ENCODE measurements at places on chromosomes 16 and 17.
A peak's percentile ranks its signal among the peaks of the same experiment; 100 is the strongest.

GRCh38 chr17:35676441-35676840, 55.0 kb upstream of the RASL10B start:
- DNase-seq, result no peak

- no peak for DNase-seq
Observed at GRCh38 chr16:88433632-88434352, 19.3 kb upstream of the ZFPM1 start.

GRCh38 chr17:37844158-37844976, 79.8 kb upstream of the TBC1D3K start:
- peak; percentile 21 for DNase-seq

DNA sequence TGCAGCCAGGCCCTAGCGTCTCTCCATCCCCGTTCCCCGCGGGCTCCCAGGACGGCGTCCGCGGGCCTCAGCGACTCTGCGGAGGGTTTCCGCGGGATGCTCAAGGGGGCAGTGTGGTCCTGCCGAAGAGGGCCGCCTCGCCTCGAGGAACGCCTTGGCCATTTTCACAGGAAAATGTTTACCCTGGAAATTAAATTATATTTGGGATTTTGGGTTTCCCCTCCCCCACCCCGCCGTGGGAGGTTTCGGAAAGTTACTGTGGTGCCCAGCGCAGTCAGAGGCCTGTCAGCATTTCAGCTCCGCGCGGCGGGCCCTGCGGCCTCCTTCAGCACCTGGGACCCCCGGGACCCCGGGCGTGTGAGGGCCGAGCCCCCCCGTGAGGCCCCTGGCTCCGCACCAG, 94.5 kb downstream of the PCTP start:
- DNase-seq, result no peak

DNA sequence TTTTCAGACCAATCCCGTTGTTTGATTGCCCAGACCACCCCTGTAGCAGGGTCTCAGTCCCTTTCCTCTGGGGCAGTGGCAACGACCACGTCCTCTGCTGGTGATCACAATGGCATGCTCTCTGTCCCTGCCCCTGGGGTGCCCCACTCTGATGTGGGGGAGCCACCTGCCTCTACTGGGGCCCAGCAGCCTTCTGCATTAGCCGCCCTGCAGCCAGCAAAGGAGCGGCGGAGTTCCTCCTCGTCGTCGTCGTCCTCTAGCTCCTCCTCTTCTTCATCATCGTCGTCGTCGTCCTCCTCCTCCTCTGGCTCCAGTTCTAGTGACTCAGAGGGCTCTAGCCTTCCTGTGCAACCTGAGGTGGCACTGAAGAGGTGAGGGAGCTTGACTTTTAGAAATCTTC, 9.2 kb downstream of the ELOB start:
- DNase-seq, result no peak

DNA sequence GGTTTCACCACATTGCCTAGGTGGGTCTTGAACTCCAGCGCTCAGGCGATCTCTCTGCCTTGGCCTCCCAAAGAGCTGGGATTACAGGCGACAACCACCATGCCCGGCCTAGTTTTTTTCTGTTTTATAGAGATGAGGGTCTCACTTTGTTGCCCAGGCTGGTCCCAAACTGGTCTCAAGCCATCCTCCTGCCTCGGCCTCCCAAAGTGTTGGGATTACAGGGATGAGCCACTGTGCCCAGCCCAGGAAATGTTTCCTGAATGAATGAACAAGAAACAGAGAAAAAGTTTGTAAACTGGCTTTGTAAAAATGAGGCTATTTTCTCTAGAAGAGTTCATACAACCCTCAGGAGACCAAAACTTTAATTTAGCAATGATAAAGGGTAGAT, 68.0 kb downstream of the WWP2 start:
- no peak for DNase-seq

DNA sequence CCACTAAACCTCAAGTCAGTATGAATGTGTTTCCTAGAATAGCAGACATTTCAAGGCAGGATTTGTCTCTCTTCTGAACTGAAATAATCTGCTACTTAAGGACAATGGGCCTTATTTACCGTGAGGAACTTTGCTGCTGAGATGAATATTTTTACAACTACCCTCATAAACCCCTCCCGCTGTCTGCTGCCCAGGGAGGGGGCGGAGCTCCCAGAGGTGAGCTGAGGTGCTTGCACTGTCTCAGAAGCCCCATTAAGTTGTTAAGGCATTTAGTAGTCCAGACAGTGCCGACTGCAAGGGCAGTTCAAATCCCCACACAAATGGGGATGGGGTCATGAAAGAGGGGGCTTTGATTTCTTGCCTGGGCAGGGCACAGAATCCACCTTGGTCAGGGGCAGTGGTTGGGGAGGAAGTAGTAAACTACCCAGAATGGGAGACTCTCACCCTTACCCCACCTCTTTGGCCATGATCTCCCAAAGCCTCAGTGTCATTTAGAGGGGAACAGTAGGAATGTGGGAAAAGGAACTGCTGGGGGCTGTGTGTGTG, 19.2 kb downstream of the HNF1B start:
- DNase-seq, result no peak

GRCh38 chr16:67386861-67387455, 6.3 kb downstream of the TPPP3 start:
- DNase-seq, result no peak

DNA sequence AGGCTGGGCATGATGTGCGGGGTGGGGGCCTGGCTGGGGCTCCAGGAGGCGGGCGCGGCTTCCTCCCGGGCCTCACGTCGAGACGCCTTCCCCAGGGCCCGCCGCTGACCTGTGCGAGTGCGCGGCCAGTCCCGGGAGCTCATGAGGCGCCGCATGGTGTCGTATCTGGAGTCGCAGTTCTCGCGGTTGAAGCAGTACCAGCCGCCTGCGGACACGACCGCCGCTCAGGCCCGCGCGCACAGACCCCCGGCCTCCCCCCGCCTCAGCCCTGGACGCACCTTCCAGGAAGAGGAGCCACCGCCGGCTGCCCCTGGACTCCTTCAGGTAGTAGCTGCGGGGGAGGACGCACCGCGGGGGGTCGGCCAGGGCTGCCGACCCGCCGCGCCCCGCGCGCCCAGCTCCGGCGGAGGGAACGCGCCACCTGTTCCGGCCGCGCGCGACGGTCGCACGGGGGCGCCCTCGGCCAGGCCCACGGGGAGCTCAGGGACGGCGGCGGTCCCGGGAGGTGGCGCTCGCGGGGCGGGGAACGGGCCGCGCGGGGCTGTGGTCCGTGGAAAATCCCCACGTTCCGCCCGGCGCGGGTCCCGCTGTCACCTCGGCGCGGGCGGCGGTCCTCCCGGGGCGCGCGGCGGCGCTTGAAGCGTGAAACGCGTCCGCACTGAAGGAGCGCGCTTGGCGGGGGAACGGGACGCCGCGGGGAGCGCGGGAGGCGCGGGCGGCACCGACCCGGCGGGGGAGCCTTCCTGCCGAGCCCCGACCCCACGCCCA, 1.4 kb downstream of the NOTUM start:
- no peak for DNase-seq

- DNase-seq, result no peak
Observed at GRCh38 chr17:29526322-29526721, 40.5 kb downstream of the ABHD15 start.

DNA sequence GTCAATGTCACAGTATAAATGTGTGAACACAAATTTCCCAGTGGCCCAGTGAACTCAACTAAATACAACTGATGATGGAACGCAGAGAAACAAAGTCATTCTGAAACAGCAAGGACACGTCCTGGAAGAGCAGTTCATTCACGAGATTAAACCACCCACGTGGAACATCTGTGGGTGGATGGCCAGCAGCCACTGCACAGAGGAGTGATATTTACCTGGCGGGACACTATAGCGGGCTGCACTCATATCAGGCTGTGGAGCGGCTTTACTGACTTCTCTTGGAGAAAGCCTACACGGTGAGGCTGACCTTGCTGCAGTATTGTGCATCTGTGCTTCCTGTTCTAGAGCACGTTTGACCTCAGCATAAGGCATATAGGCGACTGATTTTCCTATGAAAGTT, 87.3 kb downstream of the TTC19 start:
- DNase-seq, result no peak

DNA sequence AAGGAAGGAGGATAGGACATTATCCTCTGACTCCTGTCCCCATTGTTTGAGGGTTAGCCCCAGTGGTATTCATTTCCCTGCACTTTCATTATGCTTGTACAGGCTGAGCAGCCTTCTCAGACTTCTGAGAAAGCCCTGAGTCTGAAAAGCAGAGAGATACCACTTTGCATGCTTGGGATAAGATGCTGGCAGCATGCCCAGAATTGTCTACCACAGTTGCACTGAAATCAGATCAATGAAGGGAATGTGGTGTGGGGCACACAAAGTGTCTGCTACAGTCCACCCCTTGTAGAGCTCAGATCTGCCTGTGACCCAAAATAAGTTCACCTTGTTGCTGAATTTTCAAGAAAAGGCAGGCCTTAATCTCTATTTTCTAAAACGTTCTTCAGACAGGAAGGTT, 160.6 kb downstream of the CCT6B start:
- DNase-seq, result no peak

DNA sequence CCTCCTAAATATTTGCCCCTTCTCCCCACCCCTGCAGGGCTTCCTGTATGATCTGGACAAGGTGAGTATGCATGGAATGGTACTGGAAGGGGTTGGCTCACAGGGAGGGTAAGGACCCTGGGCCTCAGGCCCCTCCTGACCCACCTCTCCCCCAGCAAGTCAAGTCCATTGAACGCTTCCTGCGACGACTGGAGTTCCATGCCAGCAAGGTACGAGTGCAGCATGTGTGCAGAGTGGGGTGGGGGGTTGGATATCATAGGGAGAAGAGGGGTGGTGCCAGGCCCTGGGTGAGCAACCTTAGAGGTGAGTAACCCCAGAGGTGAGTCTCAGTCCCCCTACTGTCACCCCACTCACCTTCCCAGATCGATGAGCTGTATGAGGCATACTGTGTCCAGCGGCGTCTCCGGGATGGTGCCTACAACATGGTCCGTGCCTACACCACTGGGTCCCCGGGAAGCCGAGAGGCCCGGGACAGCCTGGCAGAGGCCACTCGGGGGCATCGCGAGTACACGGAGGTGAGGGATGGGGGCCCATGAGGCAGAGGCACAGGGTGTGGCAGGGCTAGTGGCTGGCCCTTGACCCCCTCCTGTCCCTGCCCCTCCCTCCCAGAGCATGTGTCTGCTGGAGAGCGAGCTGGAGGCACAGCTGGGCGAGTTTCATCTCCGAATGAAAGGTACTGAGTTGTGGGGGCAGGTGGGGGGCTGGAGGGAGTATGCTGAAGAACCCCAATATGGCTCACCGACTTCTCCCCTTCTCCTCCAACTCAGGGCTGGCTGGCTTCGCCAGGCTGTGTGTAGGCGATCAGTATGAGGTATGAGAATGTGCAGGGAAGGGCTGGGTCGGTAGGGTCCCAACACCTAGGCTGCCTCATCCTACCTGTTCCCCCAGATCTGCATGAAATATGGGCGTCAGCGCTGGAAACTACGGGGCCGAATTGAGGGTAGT, 11.3 kb downstream of the RIPOR1 start:
- no peak for DNase-seq

DNA sequence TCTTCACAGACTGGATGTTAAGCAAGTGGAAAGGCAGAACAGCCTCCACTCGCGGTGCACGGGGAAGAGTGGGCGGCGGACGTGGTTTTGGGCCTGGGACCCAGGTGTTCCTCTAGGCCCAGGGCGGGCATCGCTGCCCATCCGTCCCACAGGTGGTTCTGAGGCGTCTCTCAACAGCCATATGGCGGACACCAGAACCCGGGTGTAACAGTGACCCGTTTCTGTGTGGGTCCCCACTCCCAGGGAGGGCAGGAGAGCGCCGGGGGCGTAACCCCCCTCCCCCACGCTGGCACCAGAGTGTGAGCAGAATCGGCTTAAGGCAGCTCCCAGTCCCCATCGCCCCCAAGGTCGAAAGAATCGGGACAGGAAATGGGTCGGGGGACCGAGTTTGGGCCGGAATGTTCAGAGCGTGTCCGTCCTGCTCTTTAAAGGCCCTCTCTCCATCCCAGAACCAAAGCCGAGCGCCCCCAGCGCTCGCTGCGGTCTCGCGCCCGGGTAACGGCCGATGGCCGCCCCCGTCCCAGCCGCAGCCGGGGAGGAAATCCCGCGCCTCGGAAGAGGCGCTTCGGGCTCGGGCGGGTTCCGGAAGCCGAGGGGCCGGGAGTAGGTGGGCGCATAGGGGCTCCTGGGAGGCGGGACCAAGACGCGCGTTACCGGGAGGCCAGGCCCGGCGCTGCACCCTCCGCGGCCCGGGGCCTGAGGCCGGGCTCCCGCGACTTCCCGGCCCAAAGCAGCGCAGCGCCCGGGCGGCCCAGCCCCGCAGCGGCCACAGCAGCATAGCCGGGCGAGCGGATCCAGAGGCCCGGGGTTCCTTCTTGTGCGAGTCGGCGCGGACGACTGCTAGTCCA, at the start of gene TK2:
TK2 (minus strand) TSS at position 839 of the 848 bp plus-strand sequence; CDS start at position 778, 61 bp downstream.
- peak; percentile 83 for DNase-seq
